Panc1 (cell line): ENCODE measurements at places on chromosomes 2 and 18.

DNA sequence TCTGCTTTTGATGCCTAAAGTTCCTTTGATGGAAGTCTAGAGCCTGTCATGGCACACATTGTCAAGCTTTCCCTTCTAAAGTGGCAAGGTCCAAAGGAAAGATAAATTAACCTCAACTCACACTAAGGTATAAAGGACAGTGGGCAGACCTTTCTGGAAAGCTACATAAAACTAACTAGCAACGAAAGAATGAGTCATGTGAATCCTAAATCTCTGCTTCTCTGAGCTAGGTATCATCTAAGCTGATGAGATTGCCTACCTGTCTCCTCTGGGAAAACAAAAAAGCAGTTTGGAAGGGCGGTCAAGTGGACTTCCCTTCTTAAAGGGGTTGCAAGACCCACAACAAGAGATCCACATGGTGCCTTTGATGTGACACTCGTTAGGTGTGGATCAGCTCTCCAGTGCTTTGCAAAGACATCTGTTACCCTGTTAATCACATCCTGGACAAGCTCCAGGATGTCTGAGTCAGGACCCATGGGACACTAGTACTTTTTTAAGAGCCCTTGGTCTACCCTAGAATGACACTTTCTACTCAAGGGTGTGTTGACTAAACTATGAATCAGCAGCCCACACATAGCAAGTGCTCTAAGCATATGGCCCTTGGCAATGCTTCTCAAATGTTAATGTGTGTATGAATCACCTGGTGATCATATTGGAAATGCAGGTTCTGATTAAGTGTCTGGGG lies 173.5 kb downstream of the ALK start:
- peak; percentile 100 for DNase-seq

DNA sequence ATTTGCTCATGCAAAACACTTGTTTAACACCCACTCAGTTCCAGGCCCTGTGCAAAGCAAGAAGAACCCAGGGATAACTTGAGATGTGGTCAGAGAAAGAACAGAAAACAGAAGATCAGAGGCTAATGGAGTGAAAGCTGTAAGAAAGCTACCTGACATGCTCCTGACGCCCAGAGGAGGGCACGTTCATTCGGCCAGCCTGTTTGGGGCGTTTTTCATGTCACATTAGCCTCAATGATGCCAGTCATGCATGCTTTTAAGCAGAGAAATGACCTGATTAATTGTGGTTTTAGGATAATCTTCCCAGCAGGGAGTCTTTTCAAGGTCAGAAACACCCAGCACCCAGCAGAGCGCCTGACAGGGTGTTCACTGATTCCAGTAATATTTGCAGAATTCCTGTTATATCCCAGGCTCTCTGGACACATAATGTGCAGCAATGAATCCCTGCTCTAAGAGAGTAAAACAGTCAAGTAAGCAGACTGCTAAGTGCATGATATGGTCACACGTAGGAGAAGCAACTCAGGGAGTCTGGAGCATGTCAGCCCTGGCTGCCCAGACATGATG lies 320.0 kb downstream of the LRATD1 start:
- DNase-seq: no peak

DNA sequence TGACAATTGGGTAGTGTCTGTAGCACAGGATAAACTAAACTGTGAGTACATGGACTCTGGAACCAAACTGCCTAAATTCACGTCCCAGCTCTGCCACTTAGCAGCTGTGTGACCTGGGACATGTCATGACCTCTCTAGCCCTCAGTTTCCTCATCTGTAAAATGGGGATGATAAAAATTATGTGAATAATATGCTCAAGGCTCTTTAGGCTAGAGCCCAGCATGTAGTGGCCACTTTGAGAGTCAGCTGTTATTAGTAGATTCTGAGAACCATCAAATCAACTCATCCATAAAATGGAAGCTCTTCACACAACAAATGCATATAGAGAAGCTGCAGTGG lies 87.7 kb downstream of the INPP5D start:
- no peak for DNase-seq

GRCh38 chr2:148298196-148298595 lies 277.3 kb downstream of the MBD5 start:
- no peak for DNase-seq

DNA sequence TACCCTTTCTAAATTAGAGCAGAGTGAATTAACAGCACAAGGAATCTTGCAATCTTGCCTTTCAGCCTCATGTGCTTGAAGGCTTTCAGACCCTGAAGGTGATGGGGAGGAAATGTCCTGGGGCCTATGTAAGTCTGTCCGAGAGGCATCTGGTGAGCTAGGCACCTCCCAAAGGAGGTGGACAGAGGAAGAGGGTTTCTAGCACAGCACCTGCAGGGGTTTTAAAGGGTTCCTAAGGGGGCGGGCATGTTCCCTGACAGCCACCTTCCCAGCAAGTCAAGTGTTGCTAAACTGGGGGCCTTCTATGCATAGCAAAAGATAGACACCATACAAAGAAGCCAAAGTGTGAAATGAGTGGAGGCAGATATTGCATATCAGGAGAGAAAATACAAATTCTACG lies 88.5 kb downstream of the CDH2 start:
- DNase-seq: no peak

GRCh38 chr2:12057436-12058166 lies 311.2 kb downstream of the LPIN1 start:
- DNase-seq: no peak

DNA sequence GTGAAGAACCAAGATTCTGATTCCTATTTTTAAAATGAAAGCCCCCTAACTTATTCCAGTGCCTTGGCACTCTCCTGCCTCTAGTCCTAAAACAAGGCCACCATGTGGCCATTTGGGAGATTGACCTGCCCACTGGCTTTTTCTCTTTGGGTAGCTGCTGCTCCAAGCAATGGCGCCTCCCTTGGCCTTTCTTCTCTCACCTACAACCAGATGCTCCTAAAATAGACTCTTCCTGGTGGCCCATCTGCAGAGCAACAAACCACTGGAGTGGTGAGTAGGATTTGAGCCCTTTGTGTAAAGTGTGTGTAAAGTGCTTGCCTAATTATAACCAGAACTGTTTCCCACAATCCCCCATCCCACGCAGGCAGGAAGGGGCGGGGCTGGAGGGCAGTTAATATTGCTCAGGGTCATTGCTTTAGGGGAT lies 114.2 kb downstream of the FHOD3 start:
- DNase-seq: no peak

GRCh38 chr2:230627806-230628724 lies 84.6 kb upstream of the CAB39 start:
- DNase-seq: no peak

- DNase-seq: no peak
Measured at GRCh38 chr2:55616551-55617174, 759 bp downstream of the PPP4R3B start.

GRCh38 chr2:175518206-175518605 lies 336.7 kb upstream of the ATP5MC3 start:
- no peak for DNase-seq

DNA sequence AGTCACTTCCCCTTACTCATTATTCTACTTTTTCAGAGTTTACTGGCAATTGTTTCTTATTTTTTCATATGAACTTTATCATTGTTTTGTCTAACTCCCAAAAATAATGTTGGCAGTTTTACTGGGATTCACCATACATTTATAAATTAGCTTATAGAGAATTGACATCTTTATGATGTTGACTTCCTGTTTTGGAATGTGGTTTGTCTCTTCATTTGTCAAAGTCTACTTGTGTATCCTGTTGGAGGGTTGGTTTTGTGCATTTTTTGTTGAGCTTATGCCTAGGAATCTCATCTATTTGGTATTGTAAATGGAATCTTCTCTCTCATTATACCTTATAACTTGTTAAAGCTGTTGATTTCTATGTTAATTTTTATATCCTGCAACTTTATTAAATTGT lies 16.4 kb downstream of the EPC2 start:
- DNase-seq: no peak

DNA sequence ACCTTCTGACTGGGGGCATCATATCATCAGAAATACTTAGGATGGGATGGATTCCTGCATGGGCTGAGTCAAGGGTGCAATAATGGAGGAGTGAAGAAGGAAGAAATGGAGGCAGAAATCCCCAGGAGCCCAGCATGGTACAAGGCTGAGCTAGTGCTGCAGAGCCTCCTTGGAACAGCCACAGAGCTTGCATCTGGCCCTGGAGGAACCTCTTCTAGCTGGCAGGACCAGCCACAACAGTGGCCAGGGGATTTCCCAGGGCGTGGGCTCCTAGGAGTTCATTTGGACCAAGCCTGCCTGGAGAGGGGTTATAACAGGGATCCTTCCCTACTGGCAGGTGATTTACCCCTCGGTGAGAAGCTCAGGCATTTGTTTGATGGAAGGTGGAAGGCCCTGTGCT lies 4.7 kb upstream of the IL37 start:
- DNase-seq: no peak

DNA sequence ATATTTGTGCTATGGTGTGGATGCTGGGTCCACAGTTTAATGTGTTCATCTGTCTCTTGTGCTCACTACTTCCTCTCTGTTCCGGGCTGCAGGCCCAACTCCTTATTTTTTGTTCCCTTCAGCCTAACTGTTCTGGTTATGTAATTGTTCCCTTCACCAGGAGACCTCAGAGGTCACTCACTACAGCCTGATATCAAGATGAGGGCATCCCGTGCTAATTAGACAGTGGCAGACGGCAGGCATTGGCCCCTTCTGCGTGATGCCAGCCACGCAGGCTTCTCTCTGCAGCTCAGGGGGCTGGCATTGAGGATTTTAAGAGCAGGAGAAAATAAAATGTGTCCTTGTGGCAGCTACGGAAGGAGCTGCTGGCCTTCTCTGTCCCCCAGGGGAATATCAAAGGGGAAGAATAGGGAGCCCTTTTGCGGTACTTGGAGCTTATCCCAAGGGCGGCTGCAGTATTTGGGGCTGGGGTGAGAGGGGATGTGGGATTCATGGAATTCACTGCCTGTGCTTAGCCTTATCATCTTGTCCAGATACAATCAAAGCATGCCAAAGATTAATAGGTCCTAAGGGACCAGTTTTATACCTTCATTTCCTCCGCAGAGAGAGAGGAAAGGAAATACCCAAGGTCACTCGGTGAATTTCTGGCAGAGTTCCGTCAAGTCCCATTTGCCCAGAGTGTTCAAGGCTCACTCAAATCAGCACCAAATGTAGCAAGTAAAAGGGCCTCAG lies 53.3 kb upstream of the TRIB2 start:
- DNase-seq: no peak

DNA sequence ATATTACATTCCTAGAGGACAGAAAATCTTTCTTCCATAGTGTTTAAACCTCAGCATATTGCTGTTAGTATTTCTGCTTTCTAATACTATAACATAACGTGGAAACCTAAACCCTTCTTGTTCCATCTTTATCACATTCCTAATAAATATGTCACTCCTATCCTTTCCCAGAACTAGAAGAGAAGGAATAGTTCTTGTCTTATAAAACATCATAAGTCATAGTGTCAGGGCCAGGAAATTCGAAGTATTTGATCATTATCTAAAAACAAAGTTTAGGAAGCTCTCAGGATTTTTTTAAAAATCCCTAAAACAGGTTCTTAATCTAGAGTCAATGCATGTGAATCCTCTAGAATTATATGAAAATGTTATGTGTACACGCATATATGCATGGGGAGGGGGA lies 2.0 kb downstream of the NHEJ1 start:
- no peak for DNase-seq

DNA sequence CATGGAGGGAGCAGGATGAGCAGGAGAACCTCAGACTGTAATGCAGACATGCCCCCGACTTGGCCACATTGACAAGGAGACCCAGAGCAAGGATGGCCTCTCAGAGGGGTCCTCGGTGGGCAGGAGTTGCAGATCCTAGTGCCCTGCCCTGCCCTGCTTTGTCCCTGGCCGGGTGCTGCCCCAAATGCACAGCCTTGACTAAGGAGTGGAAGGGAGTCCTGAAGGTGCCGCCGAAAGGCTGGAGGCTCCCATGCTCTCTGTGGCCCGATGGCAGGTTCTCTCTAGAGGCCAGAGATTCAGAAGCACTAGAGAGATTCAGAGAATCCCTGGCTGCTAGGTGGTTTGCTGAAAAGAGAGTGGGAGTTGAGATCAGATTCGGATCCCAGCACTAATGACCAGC lies 64.4 kb downstream of the MARCO start:
- no peak for DNase-seq

DNA sequence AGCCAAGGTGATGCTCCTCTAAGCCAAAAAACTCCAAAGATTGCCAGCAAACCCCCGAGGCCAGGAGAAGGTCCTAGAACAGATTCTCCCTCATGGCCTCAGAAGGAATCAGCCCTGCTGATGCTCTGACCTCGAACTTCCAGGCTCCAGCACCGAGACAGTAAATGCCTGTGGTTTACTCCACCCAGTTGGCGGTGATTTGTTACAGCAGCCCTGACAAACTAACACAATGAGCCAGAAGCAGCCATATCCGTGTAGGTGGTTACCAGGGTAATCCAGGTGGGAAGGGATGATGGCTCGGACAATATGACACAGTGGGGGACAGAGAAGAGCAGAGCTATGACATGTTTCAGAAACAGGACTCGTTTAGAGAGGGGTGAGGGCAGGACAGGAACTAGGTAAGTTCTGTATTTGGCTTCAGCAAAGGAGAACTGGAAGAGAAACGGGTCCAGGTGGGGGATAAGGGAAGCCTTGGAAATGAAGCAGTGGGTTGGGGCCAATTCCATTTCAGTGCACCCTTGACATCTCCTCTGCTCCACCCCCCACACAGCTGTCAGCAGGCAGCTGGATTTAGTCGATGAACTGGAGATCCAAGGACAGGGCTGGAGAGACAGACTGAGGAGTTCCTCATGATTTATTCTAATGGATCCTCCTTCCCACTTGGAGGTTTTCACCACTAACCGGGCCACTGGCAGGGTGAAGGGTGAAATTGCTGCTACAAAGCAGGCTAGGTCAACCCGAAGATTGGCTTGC lies 179.7 kb upstream of the SH3BP4 start:
- DNase-seq: no peak

DNA sequence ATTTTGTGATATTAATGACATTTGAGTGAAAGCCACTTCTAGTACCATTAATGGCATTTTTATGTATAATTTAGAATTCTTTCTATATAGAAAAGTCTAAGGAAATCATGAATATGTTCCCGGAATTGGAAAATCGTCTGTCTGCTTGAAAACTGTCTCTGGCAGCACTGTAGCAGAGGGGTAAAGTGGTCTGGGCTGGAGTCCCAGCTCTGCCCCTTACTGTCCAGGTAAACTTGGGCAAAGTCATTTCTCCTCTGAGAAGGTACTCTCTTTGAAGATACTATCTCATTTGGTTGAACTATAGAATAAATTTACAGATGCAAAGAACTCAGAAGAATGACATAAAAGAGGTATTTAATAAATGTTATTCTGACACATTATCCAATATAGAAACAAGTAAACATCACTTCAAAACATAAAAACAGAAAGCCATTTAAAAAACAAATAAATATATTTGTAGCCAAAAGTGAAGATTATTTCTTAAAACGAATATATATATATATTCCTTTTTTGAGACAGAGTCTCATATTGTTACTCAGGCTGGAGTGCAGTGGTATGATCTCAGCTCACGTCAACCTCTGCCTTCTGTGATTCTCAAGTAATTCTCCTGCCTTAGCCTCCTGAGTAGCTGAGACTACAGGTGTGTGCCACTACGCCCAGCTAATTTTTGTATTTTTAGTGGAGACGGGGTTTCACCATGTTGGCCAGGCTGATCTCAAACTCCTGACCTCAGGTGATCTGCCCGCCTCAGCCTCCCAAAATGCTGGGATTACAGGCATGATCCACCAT lies 149.8 kb upstream of the ITGA4 start:
- no peak for DNase-seq
